ENCODE measurements at places on chromosomes 7 and 10.

- DNase-seq = no peak
Measured at GRCh38 chr7:139562961-139563565, 39.6 kb downstream of the CLEC2L start.

DNA sequence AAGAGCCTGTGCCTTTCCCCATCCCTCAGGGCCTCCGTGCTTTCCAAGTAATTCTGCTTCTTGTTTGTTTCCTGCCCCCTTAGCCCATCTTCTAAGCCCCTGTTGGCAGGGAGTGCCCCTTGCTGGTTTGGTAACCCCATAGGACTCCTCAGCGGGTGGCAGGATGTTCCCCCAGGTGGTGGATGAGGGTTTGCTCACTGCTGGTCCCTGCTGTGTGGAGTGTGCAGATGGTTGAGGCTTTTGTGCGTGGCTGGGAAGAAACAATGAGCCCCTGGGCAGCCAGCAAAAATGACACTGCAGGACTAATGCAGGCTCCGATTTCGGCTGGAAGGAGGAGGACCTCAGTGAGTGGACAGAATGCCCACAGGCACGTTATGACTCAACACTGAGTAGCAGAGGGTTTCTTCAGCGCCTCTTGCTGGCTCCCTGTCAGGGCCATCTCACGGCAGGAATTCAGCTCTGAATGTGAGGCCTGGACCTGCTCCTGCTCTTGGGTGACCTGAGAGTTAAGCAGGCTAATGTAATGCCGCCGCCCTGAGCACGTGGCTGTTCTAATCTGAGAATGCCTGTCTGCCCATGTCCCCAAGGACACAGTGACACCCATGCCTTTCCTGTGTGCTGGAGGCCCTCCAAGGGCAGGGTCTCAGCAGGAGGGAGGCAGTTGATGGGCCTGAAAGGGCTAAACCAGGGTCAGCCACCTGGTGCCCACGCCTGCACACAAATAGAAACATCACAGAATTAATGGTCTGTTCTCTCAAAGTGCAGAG is 16.6 kb downstream of the BAG3 start:
- no peak for DNase-seq

DNA sequence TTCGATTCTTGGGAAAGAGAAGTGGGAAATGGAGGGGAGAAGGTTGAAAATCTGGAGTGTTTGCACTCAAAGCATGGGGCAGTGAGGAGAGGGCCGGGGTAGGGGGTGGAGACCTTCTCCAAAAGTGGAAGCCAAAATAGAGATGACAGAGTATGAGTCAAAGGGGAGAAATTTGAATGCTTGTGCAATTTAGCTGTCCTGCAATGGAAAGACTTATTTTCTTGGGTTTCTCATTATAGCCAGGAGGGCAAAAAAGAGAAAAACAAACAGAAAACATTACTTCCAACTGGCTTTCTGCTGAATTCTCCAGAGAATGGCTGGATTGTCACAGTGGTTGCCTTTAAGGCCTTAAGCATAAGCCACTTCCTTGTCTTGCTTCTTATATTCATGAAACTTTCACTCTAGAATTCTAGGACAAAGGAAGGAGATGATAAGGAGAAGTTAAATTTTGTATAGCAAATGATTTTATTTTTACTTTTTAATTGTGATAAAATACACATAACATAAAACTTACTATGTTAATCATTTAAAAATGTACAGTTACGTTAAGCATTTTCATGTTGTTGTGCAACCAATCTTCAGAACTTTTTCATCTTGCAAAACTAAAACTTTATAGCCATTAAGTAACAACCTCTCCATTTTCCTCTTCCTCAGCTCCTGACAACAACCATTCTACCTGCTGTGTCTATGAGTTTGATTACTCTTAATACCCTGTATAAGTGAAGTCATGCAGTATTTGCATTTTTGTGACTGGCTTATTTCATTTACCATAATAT is 100.2 kb downstream of the GPR85 start:
- no peak for DNase-seq

GRCh38 chr10:3760083-3760482 is 24.9 kb downstream of the KLF6 start:
- DNase-seq = no peak

DNA sequence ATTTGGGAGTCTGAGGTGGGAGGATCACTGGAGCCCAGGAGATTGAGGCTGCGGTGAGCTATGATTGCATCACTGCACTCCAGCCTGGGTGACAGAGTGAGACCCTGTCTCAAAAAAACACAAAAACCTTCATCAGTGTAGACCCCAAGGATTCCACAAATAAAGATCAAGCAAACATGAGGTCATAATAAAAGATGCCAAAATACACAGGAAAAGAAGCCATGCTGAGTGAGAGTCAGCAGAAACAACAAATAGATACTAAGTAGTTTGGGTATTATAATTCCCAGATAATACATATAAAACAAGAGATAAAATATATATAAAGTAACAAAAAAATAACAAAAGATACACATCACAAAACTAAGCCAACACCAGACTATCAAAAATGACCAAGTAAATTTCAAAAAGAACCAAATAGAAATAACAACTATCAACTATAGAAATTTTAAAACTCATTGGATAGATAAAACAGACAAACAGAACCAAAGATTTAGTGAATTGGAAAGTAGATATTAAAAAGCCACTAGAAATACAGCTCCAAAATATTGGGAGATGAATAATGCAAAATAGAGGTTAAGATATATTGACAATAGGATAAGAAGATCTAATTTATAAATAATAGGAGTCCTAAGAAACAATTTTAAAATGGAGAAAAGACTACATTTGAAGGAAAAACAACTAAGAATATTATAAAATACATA is 48.9 kb upstream of the FHIP2A start:
- no peak for DNase-seq

GRCh38 chr7:40306025-40306424 is 171.2 kb downstream of the SUGCT start:
- no peak for DNase-seq

GRCh38 chr7:103597606-103598005 is 151.6 kb upstream of the SLC26A5 start:
- DNase-seq = no peak

DNA sequence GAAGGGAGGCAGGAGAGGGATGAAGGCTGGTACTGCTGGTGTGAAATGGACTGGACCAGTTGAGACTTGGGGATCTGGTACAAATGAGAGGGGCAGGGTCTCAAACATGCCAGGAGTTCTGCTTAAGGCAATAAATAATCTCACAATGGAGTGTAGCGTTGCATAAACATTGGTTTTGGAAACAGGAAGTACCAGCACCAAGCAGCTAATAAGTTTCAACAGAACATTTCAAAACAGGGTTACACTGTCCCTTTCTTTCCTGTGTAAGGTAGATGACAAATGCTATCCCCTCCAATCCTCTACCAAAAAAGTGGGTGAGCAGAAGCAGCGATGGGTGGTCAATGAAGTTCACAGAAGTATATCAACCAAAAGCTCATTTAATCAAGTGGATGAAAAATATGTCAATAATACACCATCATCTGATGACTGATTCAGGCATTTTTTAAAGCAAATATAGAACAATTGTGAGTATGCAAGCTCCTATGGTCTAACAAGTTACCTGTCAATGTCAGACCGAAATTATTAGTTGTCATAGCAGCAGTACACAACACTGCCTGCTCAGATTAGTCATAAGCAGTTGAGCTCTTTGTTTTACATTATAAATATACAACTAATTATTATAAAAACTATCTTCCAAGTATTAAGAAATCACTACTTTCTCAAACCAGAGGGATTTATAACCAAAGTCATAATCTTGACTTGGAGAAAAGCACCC is 220.0 kb downstream of the FAM107B start:
- no peak for DNase-seq

DNA sequence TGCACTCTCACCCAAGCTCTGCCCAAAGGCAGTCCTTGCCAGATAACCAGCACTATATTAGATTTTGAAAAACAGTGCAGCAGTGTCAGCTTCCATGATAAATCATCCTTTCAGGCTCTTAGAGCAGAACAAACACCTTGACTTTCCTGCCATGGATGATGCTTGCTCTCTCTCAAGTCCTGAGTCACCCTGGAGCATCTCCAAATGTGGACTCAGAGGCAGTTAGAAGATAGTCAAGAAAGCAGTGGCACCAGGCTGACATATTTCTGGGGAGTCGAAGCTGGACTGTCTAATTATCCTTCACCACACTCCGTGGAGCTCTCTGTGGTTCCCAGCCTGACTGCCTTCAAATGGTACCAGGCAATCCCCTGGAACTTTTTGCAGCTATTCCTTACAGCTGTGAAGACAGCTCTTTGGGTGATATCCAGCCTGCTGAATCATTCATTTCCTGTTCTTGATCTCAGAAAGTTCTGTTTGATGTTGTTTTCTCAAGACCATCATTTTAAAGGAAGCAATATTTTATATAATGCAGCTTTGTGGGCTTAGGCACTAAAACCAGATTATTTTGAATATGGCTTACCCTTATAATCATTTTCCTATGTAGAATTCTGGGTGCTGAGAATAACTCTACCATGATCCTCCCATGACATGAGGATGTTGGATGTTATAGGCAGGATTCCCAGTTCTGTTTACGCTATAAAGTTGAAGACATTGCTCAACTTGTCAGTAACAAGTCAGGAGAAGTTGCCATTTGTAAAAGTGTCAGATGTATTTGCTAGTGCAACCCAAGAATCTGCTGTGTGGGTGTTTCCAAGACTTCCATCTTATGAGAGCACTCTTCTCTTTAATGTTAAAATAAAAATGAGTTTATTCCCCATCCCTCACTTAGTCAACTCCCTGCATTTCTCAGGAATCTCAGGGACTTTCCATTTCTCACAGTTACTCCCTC is 233.8 kb downstream of the C7orf25 start:
- DNase-seq = no peak

DNA sequence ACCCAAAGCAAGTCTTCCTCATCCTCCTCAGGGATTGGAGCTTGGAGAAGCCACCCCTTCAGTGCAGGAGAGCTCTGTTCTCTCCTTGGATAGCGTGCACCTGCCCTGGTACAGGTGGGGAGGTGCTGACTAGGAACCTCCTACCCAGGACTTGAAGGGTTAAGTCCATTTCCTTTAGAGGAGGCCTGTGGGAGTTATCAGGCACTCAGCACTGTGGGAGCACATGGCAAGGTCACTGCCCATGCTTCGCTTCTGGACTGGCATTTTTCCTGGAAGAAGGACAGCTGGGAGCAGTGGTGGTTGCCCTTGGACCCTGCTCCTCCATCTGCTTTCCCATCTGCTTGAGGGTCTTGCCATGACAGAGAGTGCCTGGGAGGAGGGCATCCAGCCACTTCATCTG is 142.8 kb downstream of the CXCL12 start:
- DNase-seq = no peak

DNA sequence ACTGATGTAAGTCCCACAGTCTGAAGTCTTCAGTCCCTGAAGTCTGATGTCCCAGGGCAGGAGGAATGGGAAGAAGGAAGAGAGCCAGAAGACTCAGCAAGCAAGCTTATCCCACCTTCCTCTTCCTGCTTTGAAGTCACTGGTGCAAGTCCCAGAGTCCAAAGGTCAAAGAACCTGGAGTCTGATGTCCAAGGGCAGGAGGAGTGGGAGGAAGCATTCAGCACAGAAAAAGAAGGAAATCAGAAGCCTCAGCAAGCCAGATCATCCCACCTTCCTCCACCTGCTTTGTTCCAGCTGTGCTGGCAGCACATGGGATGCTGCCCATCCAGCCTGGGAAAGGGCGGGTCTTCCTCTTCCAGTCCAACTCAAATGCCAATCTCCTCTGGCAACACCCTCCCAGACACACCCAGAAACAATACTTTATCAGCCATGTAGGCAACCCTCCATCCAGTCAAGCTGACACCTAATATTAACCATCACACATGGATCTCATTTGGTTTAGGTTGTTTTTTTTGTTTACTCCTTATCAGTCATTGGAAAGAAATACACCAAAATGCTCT is 50.9 kb downstream of the ADAM12 start:
- DNase-seq = no peak
